ENCODE measurements at places on chromosomes 3 and 15.

GRCh38 chr3:126539558-126540250, 15.7 kb downstream of the CHST13 start:
- DNase-seq = no peak

GRCh38 chr15:47813748-47814384, 96.6 kb downstream of the SEMA6D start:
- DNase-seq = peak; percentile 7

- DNase-seq = no peak
Observed at GRCh38 chr3:36393563-36393962, 13.3 kb downstream of the STAC start.

DNA sequence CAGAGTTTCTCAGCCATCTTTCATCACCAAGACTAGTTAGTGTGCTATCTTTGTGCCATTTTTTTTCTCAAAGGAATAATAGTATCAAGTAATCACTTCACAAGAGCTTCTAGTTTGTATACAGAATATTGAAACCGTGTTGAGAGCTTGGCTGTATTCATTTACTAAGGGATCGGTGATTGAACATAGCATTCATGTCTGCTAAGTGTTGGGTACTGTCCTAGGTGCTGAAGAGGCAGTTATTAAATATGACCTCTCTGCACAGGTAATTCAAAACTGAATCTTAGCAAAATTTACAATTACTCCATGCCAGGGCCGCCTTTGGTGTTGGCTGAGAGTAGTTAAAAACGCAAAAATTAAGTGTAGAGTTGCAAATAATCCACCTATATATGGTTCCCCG, 355.3 kb upstream of the RORA start:
- DNase-seq = no peak

DNA sequence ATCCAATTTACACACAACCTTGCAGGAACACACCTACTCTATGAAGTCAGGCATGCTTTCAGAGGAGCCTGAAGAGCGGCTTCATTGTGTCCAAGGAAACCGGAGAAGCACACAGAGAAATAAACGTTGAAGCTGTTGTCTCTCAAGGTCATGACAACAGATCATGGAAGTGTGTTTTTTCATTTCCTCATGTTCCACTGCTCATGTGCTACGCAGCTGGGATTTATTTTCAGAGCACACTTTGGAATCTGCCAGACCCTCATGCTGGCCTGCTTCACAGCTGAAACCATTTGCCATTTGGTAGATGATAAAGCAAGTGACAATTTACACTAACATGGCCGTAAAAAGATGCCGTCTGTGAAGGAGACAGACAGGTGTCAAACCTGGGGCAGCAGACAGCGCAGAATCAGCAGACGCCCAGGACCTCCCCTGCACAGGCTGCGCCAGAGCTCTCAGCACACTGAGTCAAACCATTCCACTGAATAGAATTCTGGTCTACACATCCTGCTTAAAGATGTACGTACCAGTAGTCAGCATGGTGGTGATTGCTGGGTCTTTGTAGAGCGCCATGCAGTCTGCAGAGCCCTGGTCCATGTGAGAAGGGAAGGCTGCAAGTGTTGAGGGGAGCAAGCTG, 99.3 kb downstream of the ARNT2 start:
- DNase-seq = no peak

GRCh38 chr15:83410532-83410931, 36.6 kb upstream of the SH3GL3 start:
- DNase-seq = no peak

DNA sequence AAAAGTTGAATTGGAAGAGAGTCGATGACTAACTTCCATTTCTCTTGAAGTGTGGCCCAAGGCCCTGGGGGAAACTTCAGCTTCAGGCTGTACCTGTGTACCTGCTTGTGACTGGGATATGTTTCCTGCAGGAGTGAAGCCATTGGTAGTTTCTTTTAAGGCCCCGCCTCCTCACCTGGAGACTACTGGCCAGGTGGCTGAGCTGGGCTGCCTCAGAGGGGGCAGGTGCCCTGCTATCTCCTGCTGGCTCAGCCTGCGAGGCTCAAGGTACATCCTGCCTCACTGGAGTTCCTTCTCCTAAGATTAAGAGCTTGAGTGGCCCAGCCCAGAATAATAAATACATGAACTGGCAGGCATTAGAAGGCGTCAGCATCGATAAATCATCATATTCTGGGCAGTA, 121.6 kb upstream of the ROPN1 start:
- DNase-seq = no peak

DNA sequence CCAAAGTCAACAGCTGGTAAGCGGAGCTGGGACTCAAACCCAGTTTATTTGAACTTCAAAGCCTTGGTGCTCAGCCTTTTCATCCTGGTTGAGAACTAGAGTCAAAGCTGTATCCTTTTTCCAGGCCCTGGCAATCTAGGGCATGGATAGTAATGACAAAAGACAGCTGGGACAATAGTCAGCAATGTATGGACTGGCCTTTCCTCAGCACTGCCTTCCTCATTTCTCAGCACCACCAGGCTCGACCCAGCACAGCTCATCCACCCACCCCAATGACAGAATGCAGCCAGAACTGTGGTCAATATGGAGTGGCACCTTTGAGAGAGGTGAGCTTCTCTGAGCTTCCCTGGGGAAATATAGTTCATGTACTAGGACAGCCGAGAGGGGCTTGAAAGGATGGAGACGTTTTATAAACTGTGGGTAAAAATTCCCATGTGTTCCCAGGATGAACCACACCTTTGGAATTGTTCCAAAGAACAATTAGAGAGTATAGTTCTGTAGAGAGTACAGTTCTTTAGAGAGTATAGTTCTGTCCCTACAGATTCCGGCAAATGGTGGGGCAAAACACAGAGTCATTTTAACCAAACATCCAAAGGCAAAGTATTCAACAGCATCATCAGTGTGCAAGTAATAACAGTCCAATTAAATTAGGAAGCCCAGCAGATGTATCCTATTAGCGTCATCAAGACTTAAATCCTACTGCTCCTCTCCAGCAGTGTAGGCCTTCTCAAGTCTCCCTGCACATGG, 30.2 kb upstream of the IREB2 start:
- no peak for DNase-seq

GRCh38 chr15:82312586-82313349, 36.5 kb downstream of the GOLGA6L10 start:
- DNase-seq = no peak

DNA sequence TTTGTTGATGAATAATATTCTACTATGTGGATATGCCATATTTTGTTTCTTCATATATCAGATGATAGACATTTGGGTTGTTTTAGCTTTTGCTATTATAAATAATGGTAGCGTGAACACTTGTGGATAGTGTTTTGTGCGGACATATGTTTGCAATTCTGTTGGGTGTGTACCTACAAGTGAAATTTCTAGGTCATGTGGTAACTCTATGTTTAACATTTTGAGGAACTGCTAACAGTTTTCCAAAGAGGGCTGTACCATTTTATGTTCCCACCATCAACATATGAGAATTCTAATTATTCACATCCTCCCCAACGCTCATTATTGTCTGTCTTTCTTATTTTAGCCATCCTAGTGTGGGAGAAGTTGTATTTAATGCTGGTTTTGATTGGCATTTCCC, 303.8 kb downstream of the ERC2 start:
- DNase-seq = no peak

GRCh38 chr3:105915524-105915923, 46.7 kb upstream of the CBLB start:
- DNase-seq = no peak

- peak; percentile 50 for DNase-seq
Observed at GRCh38 chr15:65991721-65992483, 122.6 kb downstream of the RAB11A start.

GRCh38 chr3:169278092-169278491, 385.4 kb downstream of the MECOM start:
- no peak for DNase-seq

GRCh38 chr15:41659855-41660234, 360 bp upstream of the MGA start:
- no peak for DNase-seq

DNA sequence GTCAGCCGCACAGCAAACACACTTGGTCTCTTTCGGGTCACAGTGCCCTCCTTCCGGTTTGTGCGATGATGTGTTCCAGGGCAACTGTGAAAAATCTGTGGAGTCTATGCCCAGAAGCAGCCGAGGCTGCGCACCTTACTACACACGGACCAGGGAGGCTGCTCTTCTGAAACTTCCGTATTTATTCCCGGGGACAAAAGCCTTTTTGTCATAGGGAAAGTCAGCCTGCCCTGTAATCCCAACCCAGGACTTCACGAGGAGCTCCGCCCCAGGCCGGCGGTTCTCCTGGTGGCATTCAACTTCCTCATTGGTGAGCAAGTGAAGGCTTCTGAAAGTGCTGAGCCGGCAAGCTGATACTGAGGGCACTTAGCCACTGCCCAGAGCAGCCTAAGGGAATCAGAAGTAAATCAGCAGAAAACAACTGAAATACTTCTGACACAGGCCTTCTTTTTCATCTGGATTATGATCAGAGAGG, 126.5 kb downstream of the FMN1 start:
- no peak for DNase-seq

DNA sequence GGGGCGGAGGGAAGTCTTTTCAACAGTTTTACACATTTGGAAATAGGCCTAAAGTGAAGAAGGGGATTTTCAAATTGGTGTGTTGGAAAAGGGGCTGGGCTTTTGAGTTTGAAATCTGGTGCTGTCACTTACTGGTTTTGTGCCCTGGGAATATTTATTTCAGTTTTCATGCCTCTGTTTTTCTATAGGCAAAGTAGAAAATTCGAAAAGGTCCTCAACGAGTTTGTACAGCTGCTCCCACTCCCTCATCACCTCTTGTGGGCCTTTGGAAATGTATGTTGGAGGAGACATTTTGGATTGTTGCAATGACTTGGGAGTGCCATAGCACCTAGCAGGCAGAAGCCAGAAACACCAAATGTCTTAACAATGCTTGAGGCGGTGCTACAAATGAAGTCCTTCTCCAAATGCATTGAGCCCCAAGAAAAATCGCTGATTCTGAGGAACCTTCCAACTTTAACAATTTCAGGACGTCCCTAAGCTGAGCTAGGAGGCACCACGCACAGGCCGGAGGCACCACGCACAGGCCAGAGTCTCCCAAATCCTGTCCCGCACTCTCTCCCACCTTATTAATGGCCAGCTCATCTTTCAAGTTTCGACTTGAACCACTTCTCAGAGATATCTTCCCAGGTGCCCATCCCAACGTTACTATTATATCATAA, 639 bp upstream of the POLR2M start:
- DNase-seq = no peak

GRCh38 chr3:166285001-166285400, 447.8 kb upstream of the BCHE start:
- no peak for DNase-seq

DNA sequence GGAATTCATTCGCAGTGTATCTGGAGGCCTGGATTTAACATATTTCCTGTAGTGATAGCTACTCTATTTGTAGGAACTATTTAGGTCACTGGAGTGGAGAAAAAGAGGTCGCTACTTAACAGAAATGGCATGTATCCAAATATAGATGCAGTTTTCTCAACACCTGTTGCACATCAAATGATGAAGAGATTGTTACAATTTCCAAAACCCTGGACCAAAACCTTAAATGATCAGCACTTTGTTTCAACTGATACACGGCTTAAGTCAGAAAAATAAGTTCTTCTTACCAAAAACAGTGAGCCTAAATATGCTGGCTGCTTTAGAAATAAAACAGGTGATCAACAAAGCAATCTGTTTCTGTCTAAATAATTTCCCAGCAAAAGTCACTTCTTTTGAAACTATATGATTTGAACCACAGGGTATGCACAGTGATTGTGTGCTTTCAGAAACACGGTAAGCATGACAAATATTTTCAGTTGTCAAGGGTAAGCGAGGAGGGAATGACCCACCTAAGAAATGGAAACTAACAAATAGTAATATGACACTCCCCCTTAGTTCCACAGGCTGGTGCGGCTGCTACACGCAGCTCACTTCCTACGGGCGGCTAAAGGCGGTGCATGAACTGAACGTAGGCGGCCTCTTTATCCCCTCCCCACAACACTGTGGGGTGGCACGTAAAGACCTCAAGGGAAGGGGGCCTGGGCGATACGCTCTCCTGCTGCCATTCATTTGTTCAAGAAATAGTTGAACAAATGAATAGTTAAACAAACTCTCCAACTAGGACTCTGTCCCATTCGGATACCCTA, 1.1 kb downstream of the EHD4 start:
- DNase-seq = peak; percentile 44

DNA sequence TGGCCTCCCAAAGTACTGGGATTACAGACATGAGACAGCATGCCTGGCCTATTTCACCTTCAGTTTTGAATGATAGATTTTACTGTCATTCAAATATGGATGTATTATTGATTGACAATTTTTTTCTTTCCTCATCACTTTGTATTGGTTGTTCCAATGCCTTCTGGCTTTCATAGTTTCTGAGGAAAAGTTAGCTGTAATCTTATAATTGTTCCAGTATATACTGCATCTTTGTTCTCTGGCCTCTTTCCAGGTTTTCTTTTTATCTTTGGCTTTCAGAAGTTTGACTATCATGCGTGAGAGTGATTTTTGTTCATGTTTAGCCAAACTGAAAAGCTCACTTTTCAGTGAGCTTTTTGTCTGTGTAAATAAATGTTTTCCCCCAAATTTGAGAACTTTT, 157.1 kb downstream of the RSRC1 start:
- DNase-seq = no peak

- DNase-seq = no peak
Observed at GRCh38 chr3:164467007-164467406, 611.3 kb downstream of the SI start.

DNA sequence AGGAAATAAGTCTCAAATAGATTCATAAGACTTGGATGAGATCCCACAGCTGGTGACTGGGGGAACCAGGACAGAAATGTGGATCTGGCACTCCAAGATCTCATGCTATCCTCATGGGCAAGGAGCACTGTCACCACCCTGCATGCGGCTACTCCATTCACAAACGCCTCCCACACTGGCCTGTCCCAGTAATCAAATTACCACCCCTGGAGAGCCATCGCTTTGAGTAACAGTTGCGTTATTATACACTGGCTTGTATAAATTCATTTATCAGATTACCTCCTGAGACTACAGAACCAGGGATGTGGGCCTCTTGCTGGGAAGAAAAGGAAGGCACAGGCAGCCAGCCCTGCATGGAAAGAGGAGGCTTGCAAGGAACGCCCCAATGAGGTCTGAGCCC, 27.9 kb upstream of the SLC25A36 start:
- DNase-seq = no peak

- DNase-seq = no peak
Observed at GRCh38 chr3:148329481-148330235, 368.0 kb upstream of the AGTR1 start.

Measured in G401 (cell line).